ENCODE measurements at places on chromosomes 13 and 19.

GRCh38 chr13:26973946-26974345 is 197.7 kb downstream of the USP12 start:
- DNase-seq: no peak

DNA sequence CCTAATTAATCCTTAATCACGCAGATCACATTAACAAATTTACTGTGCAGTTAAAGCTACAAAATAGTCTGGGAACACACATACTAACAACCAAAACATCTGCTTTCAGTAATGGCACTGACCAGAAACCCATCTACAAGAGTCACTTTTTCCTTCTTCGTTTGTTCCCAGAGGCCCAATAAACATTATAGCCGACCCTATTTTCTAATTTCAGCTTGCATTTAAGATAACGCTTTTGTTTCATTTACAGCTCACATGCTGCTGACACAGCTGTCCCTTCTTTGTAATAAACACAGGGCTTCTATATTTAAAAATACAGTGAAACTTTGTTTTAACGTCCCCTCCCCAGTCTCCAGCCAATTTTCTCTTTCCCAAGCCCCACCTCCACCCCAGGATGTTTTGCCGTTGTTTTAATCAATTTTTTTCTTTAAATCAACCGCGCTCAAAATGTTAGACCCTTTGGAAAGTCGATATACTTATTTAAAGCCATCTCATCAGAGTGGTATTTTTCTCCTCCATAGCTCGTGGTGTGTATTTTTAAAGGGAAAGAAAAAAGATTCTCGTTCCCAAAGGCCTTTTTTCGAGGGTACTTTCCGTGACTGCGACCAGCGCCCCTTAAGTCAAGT is 1.7 kb upstream of the WBP4 start:
- peak; percentile 38 for DNase-seq

DNA sequence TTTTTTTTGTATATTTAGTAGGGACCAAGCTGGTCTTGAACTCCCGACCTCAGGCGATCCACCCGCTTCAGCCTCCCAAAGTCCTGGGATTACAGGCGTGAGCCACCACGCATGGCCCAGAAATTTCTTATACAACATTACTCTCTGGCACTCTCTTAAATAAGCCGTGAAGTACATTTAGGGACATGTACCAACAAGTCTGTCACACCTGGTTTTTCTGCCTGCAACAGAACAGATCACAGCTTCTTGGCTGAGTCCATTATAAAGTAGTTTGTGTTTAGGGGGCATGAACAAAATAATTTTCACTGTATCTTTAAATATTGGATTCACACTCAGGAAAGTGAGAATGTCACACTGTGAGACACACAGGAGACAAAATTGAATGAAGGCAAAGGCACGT is 1567.3 kb downstream of the SLITRK5 start:
- DNase-seq: no peak

- no peak for DNase-seq
These were observed 42.7 kb downstream of the ING1 start for GRCh38 chr13:110756219-110756631.

DNA sequence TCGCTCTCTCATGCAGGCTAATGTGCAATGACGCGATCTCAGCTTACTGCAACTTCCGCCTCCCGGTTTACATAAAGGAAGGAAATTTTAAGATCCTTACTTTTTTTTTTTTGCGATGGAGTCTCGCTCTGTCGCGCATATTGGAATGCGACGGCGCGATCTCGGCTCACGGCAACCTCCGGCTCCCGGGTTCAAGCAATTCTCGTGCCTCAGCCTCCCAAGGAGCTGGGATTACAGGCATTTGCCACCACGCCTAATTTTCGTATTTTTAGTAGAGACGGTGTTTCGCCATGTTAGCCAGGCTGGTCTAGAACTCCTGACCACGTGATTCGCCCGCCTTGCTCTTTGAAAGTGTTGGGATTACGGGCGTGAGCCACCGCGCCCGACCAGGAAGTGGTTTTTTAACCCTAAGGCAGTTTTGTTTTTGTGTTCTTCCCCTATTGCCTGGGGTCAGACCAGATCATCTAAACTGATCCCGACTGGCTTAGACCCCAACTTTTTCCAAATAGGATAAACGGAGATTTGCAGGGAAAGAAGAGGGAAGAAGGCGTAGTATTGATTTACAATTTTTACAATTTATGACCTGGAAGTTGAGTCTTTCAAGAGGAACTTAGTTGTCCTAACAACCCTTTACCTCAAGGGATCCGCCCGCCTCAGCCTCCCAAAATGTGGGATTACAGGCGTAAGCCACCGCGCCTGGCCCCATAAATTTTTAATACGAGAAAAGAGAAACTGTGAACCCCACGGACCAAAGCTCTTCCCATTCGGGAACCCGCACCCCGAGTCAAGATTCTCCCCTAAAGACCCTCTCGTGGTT is 142.0 kb downstream of the ZNF737 start:
- DNase-seq: no peak

DNA sequence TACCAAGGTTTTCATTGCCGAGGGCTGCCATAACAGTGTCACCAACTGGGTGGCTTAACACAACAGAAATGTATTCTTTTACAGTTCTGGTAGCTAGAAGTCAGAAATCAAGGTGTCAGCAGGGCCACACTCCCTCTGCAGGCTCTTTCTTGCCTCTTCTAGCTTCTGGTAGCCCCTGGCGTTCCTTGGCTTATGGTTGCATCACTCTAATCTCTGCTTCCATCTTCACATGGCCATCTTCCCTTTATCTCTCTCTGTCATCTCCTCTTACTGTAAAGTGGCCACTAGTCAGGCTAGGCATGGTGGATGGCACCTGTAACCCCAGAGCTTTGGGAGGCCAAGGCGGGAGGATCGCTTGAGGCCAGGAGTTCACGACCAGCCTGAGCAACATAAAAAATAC is 38.0 kb upstream of the MRI1 start:
- no peak for DNase-seq

DNA sequence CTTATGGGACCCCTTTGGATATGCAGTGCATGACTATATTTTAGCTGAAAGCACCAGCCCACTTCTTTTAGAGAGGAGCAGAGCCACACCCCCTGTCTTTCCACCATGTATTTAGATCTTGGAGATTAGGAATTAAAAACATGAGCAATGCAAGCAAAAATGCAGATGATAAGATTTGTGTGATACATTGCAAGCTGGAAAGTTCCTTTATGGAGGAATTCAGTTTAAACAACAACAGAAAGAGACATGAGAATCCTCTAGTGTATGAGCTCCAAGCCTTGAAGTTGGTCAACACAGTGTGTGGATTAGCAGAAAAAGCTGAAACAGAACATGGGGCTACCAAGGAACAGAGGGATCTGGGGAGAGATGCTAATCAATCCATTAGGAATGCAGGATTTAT is 529.8 kb upstream of the NBEA start:
- DNase-seq: no peak

GRCh38 chr13:99218969-99219368 is 18.3 kb downstream of the UBAC2 start:
- DNase-seq: no peak

- no peak for DNase-seq
These were observed 1.8 kb upstream of the CDC37 start for GRCh38 chr19:10404888-10405820.

DNA sequence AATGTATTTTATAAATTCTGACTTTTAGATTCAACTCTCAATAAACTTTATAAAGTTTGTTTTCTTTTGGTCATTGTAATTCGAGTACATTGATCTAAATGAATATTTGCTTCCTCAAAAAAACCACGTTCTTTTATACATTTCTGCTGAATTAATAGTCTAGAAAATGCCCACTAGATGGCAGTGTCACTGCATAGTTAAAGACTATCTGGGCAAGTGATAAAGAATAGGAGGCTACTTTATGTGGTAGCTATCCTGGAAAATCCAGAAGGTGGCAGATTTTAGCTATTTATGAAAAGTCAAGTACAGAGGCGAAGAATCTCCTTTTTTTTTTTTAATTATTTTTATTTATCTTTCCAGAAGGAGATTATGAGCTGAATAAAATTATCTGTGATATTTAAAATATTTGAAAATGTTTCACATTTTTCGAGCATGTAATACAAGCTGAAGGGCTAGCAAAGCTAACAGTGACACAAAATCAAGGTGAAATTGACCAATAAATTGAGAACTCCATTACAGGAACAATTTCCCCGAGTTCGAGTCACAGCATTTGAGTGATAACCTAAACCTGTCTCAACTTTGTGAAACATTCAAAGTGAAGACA is 221.8 kb downstream of the OLFM4 start:
- DNase-seq: peak; percentile 57

GRCh38 chr13:106917673-106918556 is 350.0 kb upstream of the ARGLU1 start:
- peak; percentile 29 for DNase-seq

- no peak for DNase-seq
These were observed 118.8 kb downstream of the CDK8 start for GRCh38 chr13:26372747-26373146.

- no peak for DNase-seq
These were observed 248.1 kb downstream of the HS6ST3 start for GRCh38 chr13:96338030-96338429.

GRCh38 chr19:29620931-29621351 is 14.9 kb downstream of the POP4 start:
- no peak for DNase-seq

DNA sequence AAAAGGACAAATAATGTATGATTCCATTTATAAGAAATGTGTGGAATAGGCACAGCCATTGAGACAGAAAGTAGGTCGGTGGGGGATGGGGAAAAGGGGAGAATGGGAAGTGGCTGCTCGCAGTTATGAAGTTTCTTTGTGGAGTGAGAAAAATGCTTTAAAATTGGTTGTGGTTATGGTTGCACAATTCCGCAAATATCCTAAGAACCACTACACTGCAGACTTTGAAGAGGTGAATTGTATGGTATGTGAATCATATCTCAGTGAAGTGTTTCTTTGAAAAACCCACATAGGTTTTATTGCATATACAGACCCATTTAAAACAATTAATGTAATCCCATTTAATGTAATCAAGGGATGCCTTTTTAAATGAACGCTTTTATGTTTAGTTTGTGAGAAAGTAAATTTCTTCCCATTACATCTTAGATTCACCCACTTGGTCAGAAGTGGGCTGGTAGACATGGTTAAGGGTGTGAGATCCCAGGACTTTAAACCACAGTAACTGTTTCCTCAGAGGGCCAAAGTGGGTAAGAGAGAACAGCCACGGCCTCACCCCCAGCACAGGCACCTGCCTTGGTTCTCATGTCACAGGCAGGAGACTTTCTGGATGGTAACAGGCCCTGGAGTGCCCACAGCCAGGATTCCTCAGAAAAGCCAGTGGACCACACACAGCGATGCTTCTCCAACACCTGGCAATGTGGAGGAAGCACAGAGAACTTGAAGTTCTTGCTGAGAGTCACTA is 119.3 kb upstream of the GJB6 start:
- no peak for DNase-seq

- no peak for DNase-seq
These were observed 111.2 kb downstream of the GADD45B start for GRCh38 chr19:2587001-2587719.

DNA sequence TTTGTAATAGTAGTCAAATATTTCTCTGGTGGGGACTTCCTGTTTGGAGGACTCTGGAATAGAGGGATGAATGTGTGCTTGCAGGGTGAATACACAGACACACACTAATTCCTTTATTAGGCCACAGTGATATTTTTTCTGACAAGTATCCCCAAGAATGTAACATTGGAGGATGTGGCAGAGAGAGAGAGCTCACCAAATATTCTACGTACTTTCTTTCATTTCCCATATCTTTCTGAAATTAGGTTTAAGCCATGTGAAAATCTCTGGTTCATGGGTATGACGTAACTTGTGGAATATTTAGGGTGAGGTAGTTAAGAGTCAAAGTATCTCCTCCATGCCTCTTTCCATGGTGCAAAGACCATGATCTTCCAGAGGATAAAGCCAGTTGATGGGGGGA is 463.4 kb downstream of the DIAPH3 start:
- no peak for DNase-seq

- peak; percentile 49 for DNase-seq
These were observed 128.8 kb downstream of the STK24 start for GRCh38 chr13:98447881-98448641.

- no peak for DNase-seq
These were observed 215.9 kb upstream of the SOX21 start for GRCh38 chr13:94928127-94928775.

DNA sequence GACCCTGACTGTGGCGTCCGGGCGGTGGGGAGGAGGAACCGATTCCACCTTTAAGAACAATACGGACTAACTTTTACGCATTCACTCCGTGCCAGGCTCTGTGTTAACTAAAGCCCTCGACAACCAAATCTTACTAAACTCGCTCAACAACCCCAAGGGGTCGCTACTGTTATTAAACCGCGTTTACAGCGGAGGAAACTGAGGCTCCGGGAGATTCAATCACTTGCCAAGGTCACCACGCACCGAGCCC is 1.2 kb downstream of the SAMD1 start:
- no peak for DNase-seq

GRCh38 chr13:33611121-33611805 is 206.7 kb upstream of the RFC3 start:
- DNase-seq: no peak

DNA sequence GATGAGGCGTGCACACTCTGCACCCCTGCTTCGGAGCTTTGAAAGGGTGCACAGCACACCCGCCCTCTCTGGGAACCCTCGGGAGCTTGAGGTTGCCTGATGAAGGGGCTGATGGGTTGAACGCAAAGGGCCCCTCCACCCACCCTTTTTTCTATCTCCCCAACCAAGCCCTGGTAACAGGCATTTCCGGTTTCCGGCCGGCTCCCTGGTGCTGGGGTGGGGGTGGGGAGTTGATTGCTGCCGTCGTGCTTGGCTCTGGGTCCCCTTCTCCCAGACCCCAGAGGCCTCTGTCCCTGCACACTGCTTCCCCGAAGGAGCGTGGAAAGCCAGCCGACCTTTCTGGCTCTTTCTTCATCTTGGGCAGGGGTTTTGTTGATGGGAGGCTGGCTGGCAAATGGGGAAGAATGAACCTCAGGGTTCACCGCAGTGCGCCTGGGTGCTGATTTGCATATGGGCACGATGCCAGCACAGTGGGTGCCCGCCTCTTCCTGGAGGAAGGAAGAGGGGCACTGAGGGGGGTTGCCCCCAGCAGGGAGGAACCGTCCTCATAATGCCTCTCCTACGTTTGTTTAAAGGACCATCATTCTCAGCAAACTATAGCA is 29.1 kb downstream of the VAV1 start:
- peak; percentile 45 for DNase-seq

GRCh38 chr13:23069566-23069965 is 111.2 kb upstream of the SGCG start:
- no peak for DNase-seq

GRCh38 chr13:34040863-34041262 is 222.9 kb downstream of the RFC3 start:
- no peak for DNase-seq

GRCh38 chr13:33307843-33308242 is 22.3 kb upstream of the STARD13 start:
- DNase-seq: no peak
